ENCODE measurements at places on chromosomes 13 and 19.

- no peak for DNase-seq
These were observed 31.0 kb downstream of the C2CD4C start for GRCh38 chr19:377801-378581.

DNA sequence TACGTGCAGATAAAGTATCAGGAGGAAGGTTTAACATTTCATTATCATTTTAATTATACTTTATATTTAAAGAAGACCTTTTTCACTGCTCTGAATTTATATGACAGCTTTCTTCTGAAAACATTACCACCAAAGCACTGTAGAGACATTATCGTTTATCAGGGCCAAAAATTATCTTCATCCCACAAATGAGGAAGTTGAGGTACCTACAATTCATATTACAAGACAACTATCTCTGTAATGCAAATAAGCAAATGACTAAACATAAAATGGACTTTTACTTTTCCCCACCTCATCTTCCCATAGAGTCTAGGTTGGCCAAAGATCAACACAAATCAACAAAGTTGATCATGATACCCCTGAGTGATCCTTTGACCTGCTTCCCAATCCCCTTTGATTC is 30.9 kb upstream of the SMAD9 start:
- no peak for DNase-seq

DNA sequence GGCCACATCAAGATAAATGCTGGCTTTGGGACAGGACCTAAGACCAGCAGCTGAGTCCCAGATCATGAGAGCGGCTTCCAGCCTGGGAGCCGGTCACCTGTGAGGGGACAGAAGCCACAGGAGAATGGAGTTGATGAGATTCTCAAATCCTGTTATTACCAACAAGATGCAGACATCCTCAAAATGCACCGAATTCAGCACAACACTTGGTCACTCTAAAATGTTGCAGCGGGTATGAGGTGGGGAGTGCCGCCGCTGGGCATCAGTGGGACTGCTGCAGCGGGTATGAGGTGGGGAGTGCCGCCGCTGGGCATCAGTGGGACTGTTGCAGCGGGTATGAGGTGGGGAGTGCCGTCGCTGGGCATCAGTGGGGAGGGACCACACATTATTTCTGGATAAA is 21.2 kb downstream of the RANBP3 start:
- no peak for DNase-seq

- no peak for DNase-seq
These were observed 99.0 kb downstream of the MBNL2 start for GRCh38 chr13:97321101-97321500.

- DNase-seq, result peak; percentile 45
These were observed 1.9 kb upstream of the ZNF580 start for GRCh38 chr19:55638864-55639359.

- no peak for DNase-seq
These were observed 204.8 kb downstream of the MYO16 start for GRCh38 chr13:108834193-108834592.

DNA sequence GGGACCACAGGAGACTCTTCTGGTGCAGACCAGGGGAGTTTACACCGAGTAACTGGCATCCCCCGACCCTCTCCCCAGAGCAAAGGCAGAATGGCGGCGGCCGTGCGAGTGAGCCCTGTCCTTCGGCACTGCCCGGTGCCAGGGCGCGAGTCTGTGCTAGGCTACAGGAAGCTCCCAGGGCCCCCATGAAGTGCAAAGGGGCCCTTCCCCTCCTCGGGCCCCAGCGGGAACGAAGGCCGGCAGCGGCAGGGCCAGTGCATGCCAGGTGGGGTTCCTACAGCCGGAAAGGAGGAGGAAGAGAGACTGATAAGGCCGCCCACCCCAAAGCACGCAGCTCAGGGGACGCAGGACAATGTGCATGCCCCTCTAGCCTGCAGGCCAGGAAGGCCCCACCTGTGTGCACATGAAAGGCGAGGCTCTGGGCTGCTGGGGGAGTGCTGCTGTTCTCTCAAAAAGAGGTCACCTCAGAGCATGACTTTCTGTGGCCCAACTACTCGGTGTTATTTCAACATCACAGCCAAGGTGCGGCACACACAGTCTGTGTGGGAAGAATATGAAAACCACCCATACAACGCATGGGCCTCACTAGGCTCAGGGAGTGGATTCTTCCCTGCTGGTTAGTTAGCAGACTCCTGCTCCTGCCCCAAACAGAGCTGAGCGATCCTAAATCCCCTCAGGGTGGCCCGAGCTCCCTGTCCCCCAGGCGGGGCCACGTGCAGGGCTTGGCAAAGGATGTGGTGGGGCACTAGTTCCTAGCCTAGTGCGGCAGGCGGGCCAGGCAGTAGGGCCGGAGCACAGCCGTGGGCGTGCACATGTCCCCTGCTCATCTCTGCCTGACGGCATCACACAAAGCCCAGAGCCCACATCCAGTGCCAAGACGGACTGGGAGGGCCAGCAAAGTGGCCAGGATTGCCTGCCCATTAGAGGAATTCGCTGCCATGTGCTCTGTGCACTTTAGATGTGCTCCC is 28.4 kb upstream of the TIMM44 start:
- no peak for DNase-seq
